Hepatocyte (in vitro differentiated cells): ENCODE measurements at places on chromosomes 1 and 21. TPM values are rescaled to one million over a fixed set of nuclear protein-coding genes. Genes with fewer than 3 reads are reported as not detected.

- peaks cover 14% of the 10 kb centered on the region for H3K4me1 ChIP-seq
- no peaks in the 10 kb centered on the region for H3K36me3 ChIP-seq
- no peak overlapping the region for H3K27ac ChIP-seq
- no peaks in the 10 kb centered on the region for H3K27me3 ChIP-seq
- no peak for DNase-seq
Measured at GRCh38 chr1:59007429-59007819, 223.6 kb upstream of the JUN start.

- no peaks in the 10 kb centered on the region for H3K27me3 ChIP-seq
- no peak overlapping the region for H3K27ac ChIP-seq
Measured at GRCh38 chr21:34707876-34708325, 39.1 kb downstream of the CLIC6 start.

- H3K27ac ChIP-seq: no peak overlapping the region
- H3K36me3 ChIP-seq: no peaks in the 10 kb centered on the region
- no peaks in the 10 kb centered on the region for H3K27me3 ChIP-seq
- no peaks in the 10 kb centered on the region for H3K4me1 ChIP-seq
- DNase-seq: peak; percentile 56
Measured at GRCh38 chr21:30340714-30341573, 3.5 kb upstream of the KRTAP27-1 start.

DNA sequence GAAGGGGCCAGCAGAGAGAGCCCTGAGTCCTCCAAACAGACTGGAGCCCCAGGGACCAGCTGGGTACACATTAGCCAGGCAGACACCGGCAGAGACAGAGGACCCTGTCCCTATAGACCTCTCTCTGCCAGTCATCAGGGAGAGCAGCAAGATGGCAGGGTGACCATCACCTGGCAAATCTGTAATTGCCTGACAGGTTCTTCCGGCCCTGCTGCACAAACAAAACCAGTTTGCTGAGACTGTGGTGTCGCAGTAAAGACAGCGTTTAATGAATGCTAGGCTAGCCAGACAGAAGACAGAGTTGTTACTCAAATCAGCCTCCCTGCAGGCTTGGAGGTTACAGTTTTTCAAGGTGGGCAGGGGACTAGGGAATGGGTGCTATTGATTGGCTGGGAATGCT is 618.9 kb downstream of the NPHP4 start:
- DNase-seq: no peak
- no peak overlapping the region for H3K27ac ChIP-seq
- no peak overlapping the region for H3K4me3 ChIP-seq
- no peaks in the 10 kb centered on the region for H3K27me3 ChIP-seq

GRCh38 chr1:17831597-17831996 is 76.5 kb downstream of the ACTL8 start:
- no peak overlapping the region for H3K27ac ChIP-seq
- H3K36me3 ChIP-seq: no peaks in the 10 kb centered on the region
- peak; percentile 72 for DNase-seq

- H3K36me3 ChIP-seq: no peaks in the 10 kb centered on the region
- peaks cover 17% of the 10 kb centered on the region for H3K4me1 ChIP-seq
- H3K27ac ChIP-seq: no peak overlapping the region
- no peak for DNase-seq
Measured at GRCh38 chr1:59188413-59189213, 108.3 kb upstream of the FGGY start.

DNA sequence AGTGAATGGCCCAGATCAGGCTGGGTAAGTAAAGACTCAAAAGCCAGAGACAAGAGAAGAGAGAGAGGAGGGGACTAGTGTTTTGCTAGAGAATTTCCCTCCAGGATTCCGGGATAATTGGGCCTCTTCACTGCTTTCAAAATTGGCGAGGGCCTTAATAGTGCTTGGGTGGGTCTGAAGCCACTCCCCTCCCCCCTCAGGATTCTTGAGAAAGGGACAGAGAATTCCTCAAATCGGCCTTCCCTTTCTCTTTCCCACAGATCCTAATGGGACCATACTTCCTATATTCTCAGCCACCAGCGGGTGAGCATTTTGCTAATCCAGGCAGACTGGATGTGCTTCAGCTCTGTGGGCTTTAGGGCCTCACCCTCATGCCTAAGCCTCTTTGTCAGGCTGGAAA is 11.9 kb downstream of the SFN start:
- no peaks in the 10 kb centered on the region for H3K27me3 ChIP-seq
- no peak for DNase-seq
- no peaks in the 10 kb centered on the region for H3K36me3 ChIP-seq
- H3K4me3 ChIP-seq: no peak overlapping the region

DNA sequence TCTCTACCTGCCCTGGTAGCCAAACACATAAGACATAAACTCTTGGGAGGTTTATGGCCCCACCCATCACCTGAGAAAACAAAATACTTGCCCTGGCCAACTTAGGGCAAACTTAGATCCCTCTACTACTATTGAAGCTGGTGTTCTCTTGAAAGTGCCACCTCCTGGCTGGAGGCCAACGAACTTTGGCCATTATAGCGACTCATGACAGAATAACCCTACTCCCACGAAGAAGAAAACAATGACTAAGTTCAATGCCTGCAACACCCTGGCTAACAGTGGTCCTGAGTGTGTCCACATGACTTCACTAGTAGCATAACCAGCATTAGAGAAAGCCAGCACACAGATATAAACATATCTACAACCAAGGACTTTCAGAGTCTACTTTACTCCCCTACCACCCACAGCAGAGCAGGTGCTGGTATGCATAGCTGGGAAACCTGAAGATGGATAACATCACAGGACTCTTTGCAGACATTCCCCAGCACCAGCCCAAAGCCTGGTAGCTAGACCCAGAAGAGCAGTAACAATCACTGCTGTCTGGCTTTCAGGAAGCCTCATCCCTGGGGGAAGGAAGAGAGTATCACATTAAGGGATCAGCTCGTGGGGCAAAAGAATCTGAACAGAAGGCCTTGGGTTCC is 81.0 kb downstream of the SLC30A10 start:
- H3K36me3 ChIP-seq: no peaks in the 10 kb centered on the region
- H3K27ac ChIP-seq: no peak overlapping the region
- H3K27me3 ChIP-seq: no peaks in the 10 kb centered on the region
- DNase-seq: peak; percentile 12
- H3K4me1 ChIP-seq: no peaks in the 10 kb centered on the region

GRCh38 chr1:2517966-2518365 is 8.4 kb downstream of the PANK4 start:
- DNase-seq: no peak
- no peaks in the 10 kb centered on the region for H3K36me3 ChIP-seq
- no peaks in the 10 kb centered on the region for H3K27me3 ChIP-seq
- H3K4me1 ChIP-seq: no peaks in the 10 kb centered on the region
- no peak overlapping the region for H3K27ac ChIP-seq

DNA sequence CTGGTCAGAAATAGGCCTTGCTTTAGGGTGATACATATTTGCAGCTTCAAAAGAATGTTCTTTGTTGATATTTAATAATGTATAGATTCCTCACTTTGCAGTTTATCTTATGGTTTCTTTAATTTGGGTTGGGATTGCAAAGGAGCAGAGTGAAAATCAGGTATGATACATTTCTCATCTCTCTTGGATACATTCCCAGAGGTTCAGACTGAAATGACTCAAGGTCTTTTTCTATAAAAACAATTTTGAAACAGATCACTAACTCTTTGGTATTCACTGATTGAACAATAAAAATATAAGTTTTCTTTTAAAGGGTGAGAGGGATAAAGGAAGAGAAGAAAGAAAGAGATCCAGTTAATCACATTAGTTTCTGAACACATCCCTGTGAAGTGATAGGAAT is 606.5 kb upstream of the CAMK1G start:
- H3K27me3 ChIP-seq: no peaks in the 10 kb centered on the region
- H3K27ac ChIP-seq: no peak overlapping the region
- no peak for DNase-seq
- H3K4me3 ChIP-seq: no peak overlapping the region
- no peaks in the 10 kb centered on the region for H3K4me1 ChIP-seq

TLCD4 gene
- total RNA-seq: 22.4 and 31.5 TPM in 2 replicates

TEDDM1 gene
- not detected in 2 replicates for total RNA-seq

LCE2A gene
- total RNA-seq: not detected in 2 replicates

TTF2 gene
- 11.8 and 13.8 TPM in 2 replicates for total RNA-seq
